ENCODE measurements at places on chromosomes 13 and 19. TPM values are rescaled to one million over a fixed set of nuclear protein-coding genes. Genes with fewer than 3 reads are reported as not detected.

Gene MAP4K1
- 388 TPM for total RNA-seq

Gene ELL
- total RNA-seq: 29.0 TPM

Gene DACT3
- 0.75 TPM for total RNA-seq

- no peak for DNase-seq
- H3K27ac ChIP-seq: no peak overlapping the region
- peaks cover 4% of the 10 kb centered on the region for H3K27me3 ChIP-seq
- H3K36me3 ChIP-seq: no peaks in the 10 kb centered on the region
These were observed 344.0 kb downstream of the MTUS2 start for GRCh38 chr13:29164116-29164515.

GRCh38 chr13:79647533-79647932 is 166.6 kb downstream of the NDFIP2 start:
- H3K36me3 ChIP-seq: no peaks in the 10 kb centered on the region
- H3K27me3 ChIP-seq: peaks cover 4% of the 10 kb centered on the region
- no peak overlapping the region for H3K27ac ChIP-seq
- H3K4me1 ChIP-seq: no peaks in the 10 kb centered on the region

- peaks cover 16% of the 10 kb centered on the region for H3K27me3 ChIP-seq
- H3K4me3 ChIP-seq: peak within 1 kb of the TSS; percentile 82
- peak; percentile 36 for DNase-seq
- no peaks in the 10 kb centered on the region for H3K36me3 ChIP-seq
- H3K4me1 ChIP-seq: peaks cover 5% of the 10 kb centered on the region
These were observed at the start of gene KCTD15 for GRCh38 chr19:33796164-33796875. TSS of gene KCTD15 (plus strand) at chr19:33796870. CDS start at chr19:33800455, 3,585 bp downstream.

- no peak overlapping the region for H3K27ac ChIP-seq
- H3K4me3 ChIP-seq: no peak overlapping the region
- no peak for DNase-seq
- no peaks in the 10 kb centered on the region for H3K36me3 ChIP-seq
These were observed 1.9 kb downstream of the SYDE1 start for GRCh38 chr19:15108845-15109767.

DNA sequence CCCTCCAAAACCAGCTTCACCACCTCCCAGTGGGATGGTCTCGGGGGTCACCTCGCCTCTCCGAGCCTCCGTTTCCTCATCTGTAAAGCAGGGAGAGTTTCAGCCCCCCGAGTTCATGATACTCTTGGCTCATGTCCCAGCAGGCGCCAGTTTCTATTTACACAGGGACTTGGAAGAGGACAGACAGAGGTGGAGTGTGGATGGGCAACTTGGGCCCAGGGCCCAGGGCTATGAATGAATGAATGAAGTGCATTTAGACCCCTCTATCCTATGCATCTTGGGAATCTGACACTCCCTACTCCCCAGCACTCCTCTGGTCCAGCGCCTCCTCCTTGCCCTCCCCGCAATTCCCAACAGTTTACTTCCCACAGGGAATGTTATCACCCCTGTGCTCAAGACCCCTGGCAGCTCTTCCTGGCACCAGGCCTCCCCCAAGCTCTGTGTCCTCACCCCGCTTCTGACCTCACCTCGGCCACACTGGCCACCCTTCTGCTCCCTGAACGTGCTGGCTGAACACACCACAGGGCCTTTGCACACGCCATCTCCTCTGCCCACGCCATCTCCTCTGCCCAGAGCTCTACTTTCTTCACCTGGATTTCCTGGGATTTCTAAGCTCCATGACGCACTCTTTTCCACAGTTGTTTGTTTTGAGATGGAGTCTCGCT is 4.9 kb upstream of the C2CD4C start:
- H3K36me3 ChIP-seq: no peaks in the 10 kb centered on the region
- no peak overlapping the region for H3K4me3 ChIP-seq
- H3K27ac ChIP-seq: no peak overlapping the region
- peaks cover 10% of the 10 kb centered on the region for H3K27me3 ChIP-seq

Gene CEACAM4
- not detected for total RNA-seq

Gene EXOC3L2
- not detected for total RNA-seq

- H3K36me3 ChIP-seq: no peaks in the 10 kb centered on the region
- no peak for DNase-seq
- no peaks in the 10 kb centered on the region for H3K4me1 ChIP-seq
- H3K4me3 ChIP-seq: no peak overlapping the region
- no peak overlapping the region for H3K27ac ChIP-seq
These were observed 8.5 kb upstream of the RASA3 start for GRCh38 chr13:114140906-114141250.

DNA sequence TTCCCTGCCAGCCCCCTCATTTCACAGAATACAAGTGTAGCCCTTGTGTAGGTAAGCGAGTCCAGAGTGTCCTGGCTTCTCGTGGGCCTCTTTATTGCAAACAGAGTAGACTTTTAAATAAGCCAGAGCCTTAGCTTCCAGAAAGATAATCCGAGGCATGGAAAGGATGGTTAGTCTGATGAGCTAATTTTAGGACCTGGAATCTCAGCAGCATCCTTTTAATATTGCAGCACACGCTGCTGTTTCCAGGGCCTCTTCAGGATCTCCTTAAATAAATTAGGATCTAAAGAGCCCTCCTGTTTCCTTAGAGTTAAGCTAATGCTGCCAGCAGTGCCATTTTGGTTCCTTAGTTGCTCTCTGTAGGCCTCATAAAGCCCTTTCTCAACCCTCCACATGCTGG is 99.2 kb downstream of the RFC3 start:
- H3K36me3 ChIP-seq: no peaks in the 10 kb centered on the region
- H3K27me3 ChIP-seq: no peaks in the 10 kb centered on the region
- H3K4me1 ChIP-seq: no peaks in the 10 kb centered on the region
- no peak for DNase-seq
- no peak overlapping the region for H3K27ac ChIP-seq

Gene FUT3
- total RNA-seq: not detected

DNA sequence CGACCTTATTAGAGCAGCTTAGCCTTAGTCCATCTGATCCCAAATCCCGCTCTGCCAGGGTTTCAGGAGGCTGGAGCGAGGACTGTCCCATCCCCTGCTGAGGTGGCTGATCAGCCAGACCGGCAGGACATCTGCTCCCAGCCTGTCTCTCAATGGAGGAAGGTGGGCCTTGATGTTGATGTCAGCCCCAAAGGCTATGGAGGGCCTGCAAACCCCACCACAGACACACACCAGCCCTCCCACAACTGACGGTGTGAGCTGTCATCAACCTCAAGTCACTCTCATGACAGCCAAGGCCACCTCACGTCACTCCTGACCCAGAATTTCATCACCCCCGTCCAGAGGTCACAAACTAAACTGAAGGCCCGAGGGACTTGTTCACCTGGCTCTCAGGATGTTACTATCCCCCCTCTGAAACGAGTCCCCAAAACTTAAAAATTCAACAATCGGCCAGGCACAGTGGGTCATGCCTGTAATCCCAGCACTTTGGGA is 25.5 kb downstream of the RHPN2 start:
- no peak overlapping the region for H3K27ac ChIP-seq
- H3K4me3 ChIP-seq: no peak overlapping the region
- DNase-seq: no peak
- peaks cover 3% of the 10 kb centered on the region for H3K36me3 ChIP-seq

DNA sequence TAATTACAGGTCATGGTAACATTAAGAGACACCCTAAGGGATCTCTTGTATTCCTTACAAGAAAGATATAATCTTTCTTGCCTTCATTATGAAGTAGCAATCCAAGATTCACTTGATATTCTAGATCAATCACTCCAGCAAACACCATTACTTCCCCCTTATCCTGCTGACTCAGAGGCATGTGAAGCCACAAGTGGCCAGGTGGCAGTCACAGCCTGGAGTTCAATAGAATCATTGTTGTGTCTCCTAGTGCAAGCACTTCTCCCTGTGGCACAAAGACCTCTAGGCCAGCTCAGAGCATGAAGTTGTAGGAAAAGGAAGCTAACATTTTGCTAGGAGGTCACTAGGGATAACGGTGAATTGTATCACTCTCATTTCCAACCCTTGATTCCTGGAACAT is 864.3 kb upstream of the ATXN8OS start:
- no peak overlapping the region for H3K4me3 ChIP-seq
- no peak for DNase-seq
- H3K36me3 ChIP-seq: no peaks in the 10 kb centered on the region
- H3K4me1 ChIP-seq: no peaks in the 10 kb centered on the region
- no peak overlapping the region for H3K27ac ChIP-seq

Gene TRPC4
- not detected for total RNA-seq

Gene DZIP1
- not detected for total RNA-seq

- no peaks in the 10 kb centered on the region for H3K4me1 ChIP-seq
- no peaks in the 10 kb centered on the region for H3K27me3 ChIP-seq
- H3K4me3 ChIP-seq: no peak overlapping the region
- no peak overlapping the region for H3K27ac ChIP-seq
- H3K36me3 ChIP-seq: no peaks in the 10 kb centered on the region
These were observed 46.8 kb upstream of the ZNF726 start for GRCh38 chr19:23867895-23868294.

Gene CD209
- 0.11 TPM for total RNA-seq

GRCh38 chr13:111165241-111166010 is 50.3 kb downstream of the ARHGEF7 start:
- H3K36me3 ChIP-seq: peaks cover 57% of the 10 kb centered on the region
- peak overlapping the region; percentile 22 for H3K27ac ChIP-seq
- peaks cover 90% of the 10 kb centered on the region for H3K4me1 ChIP-seq
- DNase-seq: no peak
- no peaks in the 10 kb centered on the region for H3K27me3 ChIP-seq
- H3K4me3 ChIP-seq: peak overlapping the region; percentile 16

Measured in activated B cell treated with CpG ODN at 0.5 μM for 24 hours (primary cell).